Left colon (tissue), 2 donors: ENCODE measurements at places on chromosomes 11 and 22.

- no peak for DNase-seq
These were observed 22.6 kb downstream of the APLNR start for GRCh38 chr11:57214494-57214893.

DNA sequence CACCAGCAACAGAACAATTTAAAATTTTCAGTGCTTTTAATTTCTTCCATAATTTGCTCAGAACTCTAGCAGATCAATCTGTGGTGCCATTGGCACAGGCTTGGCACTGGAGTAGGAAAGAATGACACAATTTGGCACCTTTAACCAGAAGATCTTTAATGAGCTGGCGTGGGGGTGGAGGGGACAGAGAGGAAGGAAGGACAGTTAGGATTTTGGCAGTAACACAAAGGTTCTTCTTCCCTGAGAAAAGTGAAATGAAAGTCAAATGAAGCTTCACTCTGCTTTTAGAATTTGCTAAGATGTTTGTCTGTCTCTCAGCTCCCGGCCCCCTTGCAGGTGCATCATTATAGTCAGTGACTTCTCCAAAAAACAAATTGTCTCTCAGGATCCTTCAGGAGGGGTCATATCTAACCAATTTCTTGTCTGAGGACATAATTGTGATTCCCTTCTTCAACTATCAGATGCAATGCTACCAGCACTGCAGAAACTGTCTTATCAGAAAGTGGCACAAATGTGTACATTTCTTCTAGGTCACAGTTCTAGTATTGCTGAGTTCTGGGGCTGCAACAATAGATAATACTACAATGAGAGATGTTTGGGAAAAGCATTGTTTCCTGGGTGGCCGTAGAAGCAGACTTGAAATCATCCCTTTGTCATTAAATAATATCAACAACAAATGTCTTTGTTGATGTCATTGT, 66.8 kb downstream of the CSTPP1 start:
- no peak for DNase-seq

- no peak for DNase-seq
These were observed 2.8 kb downstream of the GRK3 start for GRCh38 chr22:25567251-25567675.

GRCh38 chr11:7251836-7252682, at the start of gene SYT9:
TSS of gene SYT9 (plus strand) at chr11:7251904. CDS start at chr11:7252187, 283 bp downstream.
- peak; percentile 28 for DNase-seq

DNA sequence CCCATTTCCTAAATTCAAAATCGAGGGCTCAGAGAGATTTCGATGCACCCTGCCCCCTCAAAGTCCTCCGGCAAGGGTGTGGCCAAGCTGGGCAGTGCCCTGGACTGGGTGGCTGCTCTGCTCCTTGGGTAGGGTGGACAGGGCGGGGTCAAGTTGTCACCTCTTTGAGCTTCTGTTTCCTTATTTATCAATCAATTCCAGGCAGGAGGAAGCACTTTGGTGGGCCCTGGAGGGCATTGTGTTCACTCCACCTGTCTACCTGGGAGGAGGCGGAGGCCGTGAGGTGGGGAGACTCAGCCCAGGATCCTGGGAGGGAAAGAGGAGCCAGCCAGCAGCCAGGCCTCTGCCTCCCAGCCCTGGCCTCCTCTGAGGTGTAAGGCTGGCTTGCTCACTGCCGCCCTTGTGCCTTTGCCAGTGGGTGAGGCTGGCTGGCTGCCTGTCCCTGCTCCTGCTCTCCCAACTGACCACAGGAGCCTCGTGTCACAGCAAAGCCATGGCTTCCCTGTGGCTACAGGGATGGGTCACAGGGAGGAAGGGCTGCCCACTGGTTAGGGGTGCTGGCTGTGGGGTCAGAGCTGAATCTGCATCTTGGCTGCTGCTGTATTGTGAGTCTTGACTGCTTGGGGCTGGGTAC, 25.5 kb upstream of the SHISAL1 start:
- DNase-seq = no peak

DNA sequence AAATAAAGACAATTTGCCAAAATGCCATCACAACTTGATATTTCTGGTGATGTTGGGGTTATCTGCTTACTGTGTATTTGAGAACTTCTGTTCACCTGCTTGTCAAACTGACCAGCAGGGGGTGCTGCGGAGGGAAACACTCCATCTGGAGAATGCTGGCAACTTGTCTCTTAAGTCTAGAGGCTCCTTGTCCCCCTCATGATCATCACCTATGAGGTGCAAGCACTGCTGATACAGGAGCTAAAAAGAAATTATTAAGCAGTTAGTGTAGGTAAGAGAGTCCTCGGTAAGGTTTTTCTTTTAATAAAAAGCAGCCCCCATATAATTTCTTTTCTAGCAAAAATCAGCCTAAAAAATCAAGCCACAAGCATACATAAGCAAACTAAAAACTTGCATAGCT, 32.7 kb upstream of the GLYATL1B start:
- DNase-seq = no peak

- peak; percentile 99 for DNase-seq
These were observed at the start of gene CCDC85B for GRCh38 chr11:65890324-65891218. TSS of gene CCDC85B (plus strand) at chr11:65890673. CDS start at chr11:65890784, 111 bp downstream.

DNA sequence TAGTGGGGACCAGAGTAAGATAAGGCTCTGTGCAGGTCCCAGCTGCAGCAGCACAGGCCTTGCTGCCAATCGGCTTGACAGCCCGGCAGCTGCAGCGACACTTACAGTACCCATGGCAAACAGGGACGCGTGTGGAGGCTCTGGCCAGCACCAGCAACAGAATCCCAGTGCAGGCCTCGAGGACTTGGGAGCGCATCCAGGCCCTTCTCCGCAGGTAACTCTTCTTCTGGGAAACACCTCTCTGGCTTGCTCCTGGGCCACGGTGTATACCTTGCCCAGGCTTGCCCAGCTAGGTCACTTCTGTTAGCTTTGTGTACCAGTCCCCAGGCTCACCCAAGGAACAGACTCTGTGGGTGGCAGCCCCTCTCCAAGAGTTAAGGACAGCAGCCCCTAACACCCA, 126.7 kb downstream of the CTTN start:
- DNase-seq = no peak

DNA sequence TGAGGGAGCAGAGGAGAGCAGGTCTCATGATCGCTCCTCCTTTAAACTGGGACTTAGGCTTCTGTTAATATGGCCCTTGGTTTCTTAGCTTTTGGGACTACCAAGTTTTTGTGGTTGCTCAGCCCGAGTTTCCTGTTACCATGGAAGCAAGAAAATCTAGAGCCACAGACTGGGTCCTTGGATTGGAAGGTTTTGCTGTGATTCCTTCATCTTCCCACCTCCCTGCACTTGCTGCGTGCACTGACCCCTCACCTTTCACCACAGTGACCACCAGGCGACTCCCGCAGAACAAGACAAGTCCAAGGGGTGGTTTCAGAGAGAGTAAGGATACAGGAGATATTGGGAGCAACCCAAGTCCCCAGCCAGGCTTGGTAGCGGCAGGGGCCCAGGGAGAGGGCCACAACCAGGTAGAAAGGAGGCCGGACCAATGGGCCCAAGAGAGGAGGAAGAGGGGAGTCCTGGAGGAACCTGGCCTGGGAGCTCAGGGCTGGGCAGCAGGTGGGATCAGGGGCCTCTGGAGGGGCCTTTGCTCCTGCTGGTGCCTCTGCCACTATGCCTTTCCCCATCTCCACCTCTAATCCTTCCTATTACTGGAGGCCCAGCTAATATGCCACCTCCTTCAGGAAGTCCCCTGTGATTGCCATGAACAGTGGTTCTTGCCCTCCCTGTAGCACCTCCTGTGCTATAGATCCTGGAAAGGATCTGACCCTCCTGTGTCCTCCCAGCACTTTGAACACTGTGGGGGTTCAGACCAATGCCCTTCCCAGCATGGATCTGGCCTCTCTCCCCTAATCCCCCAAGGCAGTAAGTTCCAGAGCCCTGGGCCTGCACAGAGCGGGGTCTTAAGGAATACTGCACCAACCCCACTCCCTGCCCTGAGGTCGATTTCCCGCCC, 21.2 kb downstream of the CSF2RB start:
- DNase-seq = no peak

- DNase-seq = no peak
These were observed 1.7 kb downstream of the SBF1 start for GRCh38 chr22:50473088-50473487.

DNA sequence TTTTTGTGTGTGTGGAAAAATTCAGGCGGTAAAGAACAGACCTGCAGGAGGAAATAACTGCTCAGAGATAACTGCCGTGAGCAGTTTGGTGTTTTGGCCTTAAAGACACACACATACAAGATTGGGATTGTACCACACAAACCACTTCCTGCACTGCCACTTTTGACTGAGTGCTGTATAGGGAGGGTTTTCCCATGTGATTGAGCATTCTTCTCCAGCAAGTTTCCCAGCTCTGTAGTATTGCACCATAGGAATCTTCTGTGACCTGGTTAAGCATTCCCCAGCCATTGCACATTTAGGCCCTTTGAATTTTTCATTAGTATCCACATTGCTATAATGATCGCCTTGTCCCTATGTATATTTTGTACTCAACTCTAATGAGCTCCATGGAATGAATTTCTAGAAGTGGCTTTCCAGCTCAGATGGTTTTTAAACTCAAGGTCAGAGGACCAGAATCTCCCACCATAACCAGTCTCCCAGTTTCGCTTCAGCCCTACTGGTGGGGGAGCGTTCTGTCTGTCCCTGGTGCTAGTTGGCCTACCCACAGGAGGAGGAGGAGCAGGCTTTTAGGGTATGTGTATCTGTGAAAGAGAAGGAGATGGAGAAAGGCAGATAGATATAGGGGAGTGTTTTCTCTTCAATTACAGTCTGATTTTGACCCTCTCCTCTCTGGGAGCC, 9.3 kb downstream of the CD82 start:
- DNase-seq = no peak

DNA sequence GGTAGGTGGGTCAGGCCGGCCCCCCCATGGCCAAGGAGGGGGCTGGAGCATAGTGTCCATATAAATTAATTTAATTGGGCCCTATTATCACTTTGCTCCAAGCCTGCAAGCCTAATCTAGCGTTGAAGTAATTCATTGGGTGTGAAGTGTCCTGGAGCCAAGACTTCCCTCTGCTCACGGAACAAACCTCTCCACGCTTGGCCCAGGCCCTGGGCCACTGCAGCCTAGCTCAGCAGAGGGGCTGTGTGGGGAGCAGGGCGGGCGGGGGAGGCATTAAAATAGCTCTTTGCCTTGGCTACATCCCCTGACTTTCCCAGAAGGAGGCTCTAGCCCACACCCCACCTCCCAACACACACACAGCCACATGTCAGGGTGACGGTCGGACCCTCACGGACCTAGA, 73.5 kb downstream of the THAP12 start:
- no peak for DNase-seq

DNA sequence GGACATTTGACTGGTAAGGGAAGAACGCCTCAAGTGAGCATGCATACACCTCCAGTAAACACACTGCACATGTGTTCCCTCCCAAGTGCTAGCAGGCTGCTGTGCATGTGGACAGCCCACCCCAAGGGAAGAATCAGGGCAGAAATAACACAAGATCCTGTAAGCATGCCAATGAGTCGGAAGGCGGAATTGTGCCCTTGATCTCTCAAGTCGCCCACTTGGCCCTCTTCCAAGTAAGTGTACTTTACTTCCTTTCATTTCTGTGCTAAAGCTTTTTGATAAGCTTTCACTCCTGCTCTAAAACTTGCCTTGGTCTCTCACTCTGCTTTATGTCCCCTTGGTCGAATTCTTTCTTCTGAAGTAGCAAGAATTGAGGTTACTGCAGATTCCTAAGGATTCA, 139.6 kb downstream of the TRPC6 start:
- no peak for DNase-seq

DNA sequence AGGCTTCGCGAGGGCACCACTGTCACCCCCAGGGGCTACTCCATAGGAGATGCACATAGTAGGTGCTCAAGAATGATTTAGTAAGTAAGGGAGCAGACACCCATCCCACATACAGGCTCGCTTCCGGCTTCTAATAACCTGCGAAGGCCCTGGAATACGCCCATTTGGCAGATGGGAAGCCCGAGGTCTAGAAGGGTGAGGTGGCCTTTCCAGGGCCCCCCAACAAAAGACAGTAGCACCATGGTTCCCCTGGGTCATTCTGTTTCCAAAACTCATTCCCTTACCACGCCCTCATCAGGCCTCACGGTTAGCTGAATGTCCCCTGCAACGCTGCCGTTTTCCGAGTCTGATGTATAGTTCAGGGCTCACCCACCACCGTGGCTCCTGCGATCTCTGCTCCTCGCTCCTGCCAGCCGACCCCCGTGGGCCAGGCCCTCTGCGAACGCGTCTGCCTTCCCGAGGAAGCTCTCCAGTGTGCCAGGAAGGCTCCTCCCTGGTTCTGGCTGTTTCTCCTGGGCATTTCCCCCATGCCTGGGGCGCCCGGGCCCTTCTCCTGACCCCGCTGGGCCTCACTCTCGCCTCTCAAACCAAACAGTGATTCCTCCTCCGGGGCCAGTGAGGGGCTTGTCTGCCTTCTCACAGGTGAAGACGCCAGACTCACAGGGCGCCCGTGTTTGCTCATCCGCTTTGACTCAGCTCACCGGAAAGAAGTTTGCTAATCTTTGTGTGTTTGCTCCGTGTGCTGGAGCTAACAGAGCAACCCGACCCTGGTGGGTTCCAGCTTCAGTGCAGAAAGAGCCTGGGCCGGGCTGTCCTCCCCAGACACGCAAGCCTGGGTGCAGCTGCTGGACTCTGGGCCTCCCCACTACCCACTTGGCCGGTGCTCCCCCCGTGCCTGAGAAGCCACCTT, 86.6 kb downstream of the RTL6 start:
- DNase-seq = no peak

DNA sequence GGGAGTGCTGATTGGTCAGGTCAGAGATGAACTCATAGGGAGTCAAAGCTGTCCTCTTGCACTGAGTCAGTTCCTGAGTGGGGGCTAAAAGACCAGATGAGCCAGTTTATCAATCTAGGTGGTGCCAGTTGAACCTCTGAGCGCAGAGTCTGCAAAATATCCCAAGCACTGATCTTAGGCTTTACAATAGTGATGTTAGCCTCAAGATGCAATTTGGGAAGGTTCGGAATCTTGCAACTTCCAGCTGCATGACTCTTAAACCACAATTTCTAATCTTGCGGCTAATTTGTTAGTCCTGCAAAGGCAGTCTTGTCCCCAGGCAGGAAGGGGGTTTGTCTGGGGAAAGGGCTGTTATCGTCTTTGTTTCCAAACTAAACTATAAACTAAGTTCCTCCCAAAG, 92.3 kb upstream of the PARVA start:
- DNase-seq = no peak

DNA sequence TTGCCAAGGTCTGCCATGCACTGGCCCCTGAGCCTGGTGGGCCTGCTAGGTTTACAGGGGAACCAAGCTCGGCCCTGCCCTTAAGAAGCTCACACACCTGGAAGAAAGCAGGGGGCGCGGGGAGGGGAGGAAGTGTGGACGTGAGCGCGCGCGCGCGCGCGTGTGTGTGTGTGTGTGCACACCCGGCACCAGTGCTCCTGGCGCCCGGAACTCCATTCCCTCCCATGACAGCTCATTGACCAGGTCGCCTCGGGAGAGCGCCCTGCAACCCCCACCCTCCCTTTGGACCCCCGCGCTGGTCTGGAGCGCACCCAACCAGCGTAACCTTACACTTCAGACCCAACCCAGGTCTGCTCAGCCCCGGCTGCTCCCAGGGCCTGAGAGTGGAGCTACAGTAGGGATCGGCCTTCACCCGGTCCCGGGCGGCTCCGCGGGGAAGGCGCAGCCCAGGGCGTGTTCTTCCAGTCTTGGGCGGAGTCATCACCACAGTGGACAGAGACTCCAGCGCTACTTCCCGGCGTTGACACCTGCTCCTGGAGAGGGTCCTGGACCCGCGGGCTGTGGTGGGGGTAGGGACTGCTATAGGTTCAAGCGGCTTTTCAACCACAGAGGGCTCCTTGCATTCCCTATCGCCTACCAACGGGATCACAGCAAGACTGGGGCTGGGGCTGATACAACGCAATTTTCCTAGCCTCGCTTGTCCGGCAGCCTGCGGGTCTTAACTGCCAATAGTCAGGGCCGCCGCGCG, 1.5 kb downstream of the GALNT18 start:
- peak; percentile 76 for DNase-seq

GRCh38 chr22:23693979-23694680, 3.3 kb downstream of the RGL4 start:
- no peak for DNase-seq

GRCh38 chr22:22598144-22598543, 39.1 kb upstream of the PRAME start:
- DNase-seq = no peak
